ENCODE measurements at places on chromosomes 16 and 17. TPM values are rescaled to one million over a fixed set of nuclear protein-coding genes. Genes with fewer than 3 reads are reported as not detected.

DNA sequence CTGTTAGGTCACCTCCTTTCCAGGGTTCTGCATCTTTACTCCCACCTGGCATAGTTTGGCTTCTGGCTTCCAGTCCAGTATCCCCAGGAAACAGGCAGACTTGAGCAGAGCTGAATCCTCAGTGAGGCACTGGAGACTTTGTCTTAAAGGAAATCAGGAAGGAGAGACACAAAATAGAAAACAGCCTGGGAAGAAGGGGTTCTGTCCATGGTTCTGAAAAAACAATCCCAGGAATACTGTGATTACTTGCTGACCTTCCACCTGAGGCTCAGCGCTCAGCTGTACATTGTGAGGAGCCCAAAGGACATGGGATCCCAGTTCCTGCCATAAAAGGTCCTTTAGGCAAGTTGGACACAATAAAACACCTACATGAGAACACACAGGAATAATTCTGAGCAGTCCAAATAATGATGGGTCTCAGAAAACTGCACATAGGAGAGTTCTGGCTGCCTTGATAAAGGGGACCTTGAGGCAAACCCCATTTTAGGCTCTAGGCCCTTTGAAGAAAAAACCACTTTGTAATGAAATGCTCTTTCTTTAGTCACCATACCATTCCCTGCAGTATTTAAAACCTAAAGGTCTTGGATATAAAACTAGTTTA is 81.4 kb upstream of the CRHR1 start:
- DNase-seq = no peak

DNA sequence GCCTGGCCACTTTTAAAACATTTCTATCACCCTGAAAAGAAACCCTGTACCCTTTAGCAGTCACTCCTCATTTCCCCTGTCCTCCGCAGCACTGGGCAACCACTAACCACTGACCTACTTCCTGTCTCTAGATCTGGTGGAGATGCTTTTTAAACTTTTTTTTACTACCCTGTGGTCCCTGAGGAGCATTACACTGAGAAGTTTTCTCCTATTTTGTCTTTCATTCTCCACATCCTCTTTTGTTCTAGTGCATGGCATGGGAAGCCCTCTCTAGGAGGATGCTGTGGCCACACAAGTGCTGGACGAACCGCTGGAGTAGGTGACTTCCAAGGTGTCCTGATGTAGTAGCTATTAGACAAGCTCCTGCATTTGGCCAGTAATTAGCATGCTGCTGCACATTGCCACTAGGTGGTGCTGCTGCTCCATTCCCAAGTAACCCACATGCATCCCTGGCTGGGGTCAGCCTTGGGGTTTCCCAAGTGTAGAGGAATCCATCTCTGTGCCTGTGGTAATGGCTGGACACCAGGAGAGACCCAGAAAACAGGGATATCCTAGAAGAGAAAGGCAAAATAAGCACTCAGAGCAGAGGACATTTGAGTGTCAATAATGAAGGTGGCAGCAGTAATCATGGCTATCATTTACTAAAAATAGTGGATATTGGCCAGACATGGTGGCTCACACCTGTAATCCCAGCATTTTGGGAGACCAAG is 143.8 kb upstream of the CRHR1 start:
- DNase-seq = peak; percentile 43

GRCh38 chr16:28052274-28053128 is 11.0 kb downstream of the GSG1L start:
- no peak for DNase-seq

DNA sequence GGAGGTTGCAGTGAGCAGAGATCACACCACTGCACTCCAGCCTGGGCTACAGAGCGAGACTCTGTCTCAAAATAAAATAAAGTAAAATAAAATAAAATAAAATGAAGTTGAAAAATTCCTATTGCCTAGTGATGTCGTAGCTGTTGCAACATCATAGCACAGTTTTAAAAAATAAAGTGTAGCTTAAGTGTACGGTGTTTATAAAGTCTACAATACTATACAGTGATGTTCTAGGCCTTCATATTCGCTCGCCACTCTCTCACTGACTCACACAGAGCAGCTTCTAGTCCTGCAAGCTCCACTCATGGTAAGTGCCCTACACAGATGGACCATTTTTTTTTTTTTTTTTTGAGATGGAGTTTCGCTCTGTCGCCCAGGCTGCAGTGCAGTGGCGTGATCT is 43.5 kb upstream of the MNT start:
- DNase-seq = no peak

DNA sequence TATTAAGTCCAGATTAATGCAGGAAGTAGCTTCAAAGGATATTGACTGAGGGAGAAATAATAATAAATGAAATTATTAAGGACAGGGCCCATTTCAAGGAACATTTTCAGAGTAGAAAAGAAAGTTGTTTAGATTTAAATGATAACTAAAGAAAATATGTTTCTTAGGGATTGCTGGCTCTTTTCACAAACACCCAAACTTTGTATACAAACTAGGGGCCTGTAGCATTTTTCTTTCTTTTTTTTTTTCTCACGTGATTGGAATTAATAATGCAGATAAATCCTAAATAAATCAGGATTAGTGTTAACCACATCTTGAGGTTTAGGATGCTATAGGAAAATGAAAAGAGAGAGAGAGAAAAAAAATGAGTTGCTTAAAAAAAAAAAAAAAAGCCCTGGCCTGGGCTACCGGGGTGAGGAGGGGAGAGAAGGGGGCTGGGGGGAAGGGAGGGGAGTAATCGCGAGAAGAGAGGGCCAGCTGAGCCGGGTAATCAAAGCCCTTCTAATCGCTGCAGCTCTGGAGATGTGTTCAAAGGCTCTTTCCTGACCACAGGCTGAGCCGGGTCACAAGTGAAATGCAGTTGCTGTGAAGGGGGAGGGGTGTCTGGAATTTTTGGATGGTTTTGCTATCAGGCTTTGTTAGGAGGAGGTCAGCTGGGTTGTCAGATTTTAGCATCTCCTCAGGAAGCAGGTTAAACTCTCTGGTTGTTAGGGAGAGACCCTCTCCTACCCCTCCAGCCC is 104.6 kb upstream of the ZFHX3 start:
- DNase-seq = no peak

Gene ARL5C
- not detected for polyA plus RNA-seq

Gene LDHD
- polyA plus RNA-seq = 0.38 TPM

Gene NFATC2IP
- polyA plus RNA-seq = 22.3 TPM

Gene MYCBPAP
- polyA plus RNA-seq = 0.17 TPM

Gene TMEM114
- polyA plus RNA-seq = not detected

Data from AG04450 (cell line).